ENCODE measurements at places on chromosomes 1 and 21.

- no peak for DNase-seq
Measured at GRCh38 chr1:222047366-222047765, 305.5 kb upstream of the DUSP10 start.

DNA sequence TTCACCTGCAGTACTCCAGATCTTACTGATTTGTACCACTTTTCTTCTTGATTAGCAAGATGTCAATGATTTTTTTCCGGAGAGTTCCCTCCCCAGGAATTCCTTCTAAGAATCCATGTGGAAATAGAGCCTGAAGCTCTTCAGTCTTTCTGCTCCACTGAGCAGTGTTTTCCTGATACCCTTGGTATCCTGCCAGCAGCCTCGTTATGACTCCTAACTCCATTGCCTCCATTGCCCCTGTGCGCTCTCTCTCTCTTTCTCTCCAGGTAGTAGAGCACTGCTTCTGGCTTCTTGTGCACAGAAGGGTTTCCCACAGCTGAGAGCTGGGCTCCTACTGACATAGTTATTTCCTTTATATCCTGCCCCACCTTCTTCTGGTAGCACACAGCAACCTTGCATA lies 12.2 kb downstream of the UBE2U start:
- no peak for DNase-seq

- DNase-seq: no peak
Measured at GRCh38 chr1:95168761-95169351, 51.7 kb downstream of the TLCD4 start.

GRCh38 chr1:86866665-86867064 lies 47.3 kb downstream of the SELENOF start:
- peak; percentile 25 for DNase-seq

GRCh38 chr1:30123896-30124295 lies 599.5 kb downstream of the MATN1 start:
- no peak for DNase-seq

GRCh38 chr1:17624611-17625233 lies 85.2 kb downstream of the ARHGEF10L start:
- no peak for DNase-seq

- DNase-seq: no peak
Measured at GRCh38 chr1:183966487-183966886, 71.0 kb downstream of the COLGALT2 start.

GRCh38 chr1:20413776-20414140 lies 72.3 kb downstream of the CAMK2N1 start:
- DNase-seq: no peak

- DNase-seq: no peak
Measured at GRCh38 chr1:2086446-2087078, 36.4 kb downstream of the PRKCZ start.

- DNase-seq: no peak
Measured at GRCh38 chr1:221437926-221438325, 304.0 kb downstream of the DUSP10 start.

GRCh38 chr1:172480431-172480830 lies 36.6 kb upstream of the PIGC start:
- DNase-seq: no peak

DNA sequence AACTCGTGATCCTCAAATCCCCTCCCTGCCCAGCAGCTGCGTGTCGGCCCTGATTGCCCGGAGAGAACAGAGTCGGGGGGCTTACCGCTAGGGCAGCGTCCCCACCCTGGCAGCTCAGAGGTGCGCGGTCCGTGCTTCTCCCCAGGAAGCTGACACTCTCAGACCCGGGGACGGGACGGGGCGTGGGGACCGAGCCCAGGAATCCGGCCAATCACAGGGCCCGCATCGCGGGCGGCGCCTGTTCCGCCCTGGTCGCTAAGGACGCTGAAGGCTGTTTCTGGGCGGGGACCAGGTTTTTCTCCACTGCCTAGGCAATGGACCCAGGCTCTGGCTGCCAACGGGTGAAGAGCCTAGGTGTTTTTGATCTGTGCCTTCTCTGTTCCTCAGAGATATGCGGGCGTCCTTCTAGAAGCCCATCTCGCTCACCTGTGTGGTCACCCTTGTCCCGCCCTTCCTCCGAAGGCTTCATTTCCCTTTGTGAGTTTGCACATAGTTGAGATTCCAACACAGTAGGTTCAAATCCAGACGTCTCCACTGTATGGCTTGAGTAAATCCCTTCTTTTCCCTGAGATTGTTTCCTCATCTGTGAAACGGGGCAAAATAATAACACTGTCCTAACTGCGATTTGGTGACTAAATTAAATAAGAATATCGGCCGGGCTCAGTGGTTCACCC lies at the start of gene C1orf87:
TSS of gene C1orf87 (minus strand) at position 166 of the 674 bp plus-strand sequence. CDS start 1,127 bp downstream, outside the sequence.
- no peak for DNase-seq
